ENCODE measurements at places on chromosomes 6 and 20.
A peak's percentile ranks its signal among the peaks of the same experiment; 100 is the strongest.

DNA sequence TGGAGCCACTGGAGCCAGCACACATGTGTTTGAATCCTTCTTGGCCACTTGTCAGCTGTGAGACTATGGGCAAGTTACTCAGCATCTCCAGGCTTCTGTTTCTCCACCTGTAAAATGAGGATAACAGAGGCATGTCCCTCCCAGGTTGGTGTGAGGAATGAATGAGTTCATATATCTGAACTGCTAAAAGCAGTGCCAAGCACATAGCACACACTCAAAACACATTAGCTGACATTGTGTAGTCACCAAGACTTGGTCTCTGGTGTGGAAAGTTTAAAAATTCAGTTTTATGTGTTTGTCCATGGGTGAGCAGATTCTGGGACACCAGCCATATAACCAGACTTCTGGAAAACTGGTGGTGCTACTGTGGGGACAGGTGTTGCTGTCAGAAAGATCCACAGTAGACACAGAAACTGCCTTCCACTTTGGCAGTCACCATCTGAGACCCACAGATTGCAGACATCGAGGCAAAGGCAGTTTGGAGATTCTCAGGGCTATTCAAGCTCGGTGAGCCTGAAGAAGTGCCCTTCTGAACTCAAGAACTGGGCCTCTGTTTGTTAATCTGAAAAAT, 115.8 kb downstream of the MRPL14 start:
- no peak for DNase-seq

- no peak for DNase-seq
These were observed 58.6 kb downstream of the EFCAB8 start for GRCh38 chr20:32917191-32917950.

GRCh38 chr6:152981989-152982903, 595 bp downstream of the FBXO5 start:
- DNase-seq: peak; percentile 73

GRCh38 chr6:55058682-55059081, 115.6 kb upstream of the HCRTR2 start:
- peak; percentile 73 for DNase-seq

DNA sequence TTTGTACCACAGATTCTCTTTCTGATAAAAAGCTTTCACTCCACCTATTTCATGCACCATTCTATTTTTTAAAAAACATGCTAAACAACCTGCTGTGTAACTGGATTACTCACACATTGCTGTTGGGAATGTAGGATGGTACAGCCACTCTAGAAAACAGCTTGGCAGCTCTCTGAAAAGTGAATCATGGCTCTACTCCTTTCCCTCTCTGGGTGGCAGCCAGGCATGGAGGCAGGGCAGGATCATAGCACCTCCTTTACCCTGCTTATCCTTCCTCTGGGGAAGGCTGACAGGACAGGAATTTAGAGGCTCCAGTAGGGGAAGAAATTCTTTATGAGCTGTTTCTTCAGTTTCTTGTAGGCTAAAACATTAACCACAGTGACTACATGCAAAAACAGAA, 6.7 kb upstream of the VNN2 start:
- DNase-seq: no peak

DNA sequence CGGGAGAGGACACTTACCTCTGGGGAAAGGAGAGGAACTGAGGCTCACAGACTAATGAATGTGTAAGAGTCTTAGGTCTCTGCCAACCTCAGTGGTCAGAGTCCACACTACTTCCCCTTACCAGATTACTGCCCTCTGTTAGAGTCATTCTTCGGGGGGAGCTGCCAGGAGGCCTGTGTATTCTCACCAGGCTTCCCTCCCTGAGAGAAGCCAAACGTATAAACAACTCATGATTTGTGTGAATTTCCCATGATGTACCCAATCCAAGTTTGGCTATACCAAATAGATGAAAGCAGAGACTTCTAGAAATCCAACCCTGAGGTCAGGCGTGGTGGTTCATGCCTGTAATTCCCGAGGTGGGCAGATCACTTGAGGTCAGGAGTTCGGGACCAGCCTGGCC, 77.1 kb downstream of the SLC2A10 start:
- DNase-seq: no peak

DNA sequence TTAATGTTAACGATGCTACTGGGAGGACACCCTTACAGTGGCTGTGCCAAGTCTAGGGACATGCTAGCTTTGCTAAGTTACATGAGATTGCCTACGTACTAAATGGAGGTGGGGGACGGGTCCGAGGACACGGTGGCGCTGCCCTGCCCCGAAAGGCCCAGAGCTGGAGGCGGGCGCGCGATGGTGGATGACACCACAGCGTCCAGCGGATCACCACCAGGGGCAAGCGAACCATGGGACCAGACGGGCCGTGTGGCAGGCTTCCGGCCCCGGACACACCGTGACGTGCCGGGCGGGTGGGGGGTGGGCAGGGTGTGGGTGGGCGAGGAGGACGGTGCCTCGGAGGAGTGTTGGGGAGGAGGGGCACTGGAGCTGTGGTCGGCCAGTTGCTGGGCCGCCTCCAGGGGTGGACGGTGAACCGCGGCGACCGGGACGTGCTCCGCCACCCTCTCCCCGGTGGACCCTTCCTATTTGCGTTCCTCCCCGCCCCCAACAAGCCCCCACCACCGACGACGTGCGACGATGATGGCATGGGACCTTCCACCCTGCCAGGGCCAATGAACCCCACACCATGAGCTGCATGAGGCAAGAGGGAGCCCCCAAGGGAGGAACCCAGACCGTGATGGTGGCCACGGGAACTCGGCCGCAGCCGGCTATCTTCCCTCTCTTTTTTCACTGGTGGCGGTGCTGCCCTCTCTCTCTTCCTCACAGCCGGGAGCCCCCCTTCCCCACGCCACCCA, 773.3 kb upstream of the DEFB115 start:
- no peak for DNase-seq

GRCh38 chr6:167708501-167709094, 118.1 kb upstream of the AFDN start:
- DNase-seq: no peak

DNA sequence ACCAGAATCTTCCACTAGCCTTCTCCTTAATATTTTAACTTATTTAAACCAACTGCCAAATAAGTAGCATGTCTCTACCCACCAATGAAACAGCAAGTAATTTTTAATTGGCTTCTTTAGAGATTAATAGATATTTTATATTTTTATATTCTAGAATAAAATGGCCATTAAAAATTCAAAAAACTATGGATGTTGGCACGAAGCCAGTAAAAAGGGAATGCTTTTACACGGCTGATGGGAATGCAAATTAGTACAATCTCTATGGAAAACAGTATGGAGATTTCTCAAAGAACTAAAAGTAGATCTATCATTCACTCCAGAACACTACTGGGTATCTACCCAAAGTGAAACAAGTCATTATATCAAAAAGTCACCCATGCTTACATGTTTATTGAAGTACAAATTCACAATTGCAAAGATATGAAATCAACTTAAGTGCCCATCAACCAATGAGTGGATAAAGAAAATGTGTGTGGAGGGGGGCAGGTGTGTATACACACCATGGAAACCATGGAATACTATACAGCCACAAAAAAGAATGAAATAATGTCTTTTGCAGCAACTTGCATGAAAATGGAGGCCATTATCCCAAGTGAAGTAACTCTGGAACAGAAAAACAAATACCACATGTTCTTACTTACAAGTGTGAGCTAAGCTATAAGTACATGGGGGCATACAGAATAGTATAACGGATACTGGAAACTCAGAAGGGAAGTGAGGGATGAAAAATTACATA, 15.1 kb downstream of the SHPRH start:
- no peak for DNase-seq

DNA sequence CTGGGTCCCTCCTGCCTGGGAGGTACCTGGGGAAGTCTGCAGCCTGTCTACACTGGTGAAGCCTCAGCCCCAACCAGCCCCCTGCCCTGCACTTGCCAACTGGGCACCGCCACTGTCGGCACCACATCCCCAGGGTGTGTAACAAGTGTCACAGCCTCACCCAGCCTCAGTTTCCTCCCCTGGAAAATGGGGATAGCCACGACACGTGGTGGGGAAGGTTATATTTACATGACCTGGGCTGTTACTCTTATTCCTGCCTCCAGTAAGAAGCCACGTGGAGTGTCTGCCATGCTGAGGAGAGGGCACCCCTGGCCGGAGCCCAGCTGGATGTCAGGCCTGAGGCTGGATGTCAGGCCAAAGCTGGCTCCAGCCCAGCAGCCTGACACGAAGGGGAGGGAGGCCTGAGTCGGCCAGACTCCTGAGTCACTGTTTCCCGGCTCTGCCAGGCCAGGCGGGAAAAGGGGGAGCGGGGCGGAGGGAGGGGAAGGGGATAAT, 44.9 kb downstream of the SNAI1 start:
- DNase-seq: peak; percentile 39

GRCh38 chr20:31593221-31594001, 11.7 kb upstream of the ID1 start:
- no peak for DNase-seq

DNA sequence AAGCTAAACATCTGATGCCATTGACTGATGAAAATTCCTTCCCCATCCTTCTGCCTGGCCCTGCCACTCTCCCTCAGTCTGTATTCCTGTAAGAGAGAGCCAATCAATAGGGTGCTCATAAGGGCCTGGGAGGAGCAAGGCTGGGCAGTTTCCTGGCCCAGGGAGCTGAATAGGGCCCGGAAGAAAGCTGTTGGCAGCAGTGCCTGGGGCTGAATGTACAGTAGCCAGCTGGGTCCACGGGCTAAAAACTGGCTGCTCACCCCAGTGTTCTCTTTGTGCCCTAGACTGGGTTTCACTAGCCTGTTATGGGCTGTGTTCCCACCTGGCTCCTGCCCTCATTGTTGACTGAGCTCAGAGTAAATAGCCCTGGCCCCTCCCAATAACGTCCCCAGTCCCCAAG, 1.7 kb upstream of the WFDC2 start:
- DNase-seq: no peak

- DNase-seq: no peak
These were observed 8.4 kb upstream of the IDH3B start for GRCh38 chr20:2672446-2672845.

GRCh38 chr6:39911513-39912125, 22.6 kb downstream of the MOCS1 start:
- no peak for DNase-seq

GRCh38 chr6:136791296-136792094, 782 bp downstream of the MAP3K5 start:
- DNase-seq: peak; percentile 53

DNA sequence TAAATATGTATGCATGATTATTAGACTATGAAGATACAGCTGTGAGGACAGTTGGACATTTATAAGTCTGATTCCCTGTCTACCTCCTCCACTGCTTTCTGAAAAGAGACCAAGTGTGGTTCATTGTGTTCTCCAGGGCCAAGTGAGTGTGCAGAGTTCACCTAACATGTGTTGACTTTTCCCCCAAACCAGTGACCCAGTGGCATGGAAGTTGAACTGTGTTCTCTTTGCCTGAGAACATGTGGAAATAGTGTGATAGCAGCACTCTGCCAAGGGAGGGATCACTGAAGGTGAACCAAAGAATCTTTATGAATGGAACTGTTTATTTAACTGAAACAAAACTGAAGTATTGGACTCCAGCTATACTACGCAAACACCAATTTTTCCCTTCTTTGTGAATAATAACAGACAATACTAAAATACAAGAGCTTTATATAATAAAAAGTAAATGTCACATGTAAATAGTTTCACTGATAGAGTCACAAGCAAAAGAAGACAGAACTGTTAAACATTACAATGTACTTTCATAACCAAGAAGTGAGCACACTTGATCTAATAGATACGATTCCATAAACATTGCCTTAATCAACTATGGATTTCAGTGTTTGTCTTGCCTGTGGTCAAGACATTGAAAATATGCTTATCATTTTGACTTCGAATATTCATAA, 200.3 kb upstream of the FUT9 start:
- no peak for DNase-seq

DNA sequence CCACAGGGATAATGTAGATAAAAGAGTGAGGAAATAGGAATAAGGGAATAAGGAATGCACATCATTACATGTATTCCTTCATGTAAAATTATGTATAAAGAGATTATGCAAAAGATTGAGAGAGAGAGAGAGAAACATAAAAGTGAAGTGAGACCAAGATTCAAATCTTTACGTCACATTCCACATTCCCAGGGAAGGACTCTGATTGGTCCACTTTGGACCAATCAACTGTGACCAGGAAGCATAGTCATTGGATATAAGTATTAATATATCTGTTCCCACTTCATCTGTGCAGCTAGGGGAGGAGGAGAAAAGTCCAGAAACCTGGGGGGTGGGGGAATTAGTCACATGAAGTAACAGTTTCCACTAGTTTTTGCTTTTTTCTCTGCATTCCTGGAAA, 66.4 kb downstream of the SLC2A10 start:
- no peak for DNase-seq

- no peak for DNase-seq
These were observed 6.9 kb upstream of the RNF144B start for GRCh38 chr6:18380158-18380836.

DNA sequence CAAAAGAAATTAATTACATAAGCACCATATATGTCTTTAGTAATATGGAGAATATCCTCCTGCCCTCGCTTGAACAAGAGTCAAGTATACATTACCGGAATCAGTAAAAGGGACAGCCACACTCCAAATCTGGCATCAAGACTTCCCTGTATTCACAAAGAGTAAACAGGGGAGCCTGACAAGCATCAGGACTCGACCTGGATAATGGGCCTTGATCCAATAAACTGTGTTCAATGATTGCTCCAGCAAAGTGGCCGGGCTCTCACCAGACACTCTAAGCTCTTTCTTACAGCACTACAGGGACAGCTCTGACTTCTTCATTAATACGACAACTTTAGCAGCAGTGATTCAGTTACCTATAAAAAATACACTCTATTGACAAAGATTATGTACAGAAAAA, 307.9 kb upstream of the POU3F2 start:
- peak; percentile 90 for DNase-seq

DNA sequence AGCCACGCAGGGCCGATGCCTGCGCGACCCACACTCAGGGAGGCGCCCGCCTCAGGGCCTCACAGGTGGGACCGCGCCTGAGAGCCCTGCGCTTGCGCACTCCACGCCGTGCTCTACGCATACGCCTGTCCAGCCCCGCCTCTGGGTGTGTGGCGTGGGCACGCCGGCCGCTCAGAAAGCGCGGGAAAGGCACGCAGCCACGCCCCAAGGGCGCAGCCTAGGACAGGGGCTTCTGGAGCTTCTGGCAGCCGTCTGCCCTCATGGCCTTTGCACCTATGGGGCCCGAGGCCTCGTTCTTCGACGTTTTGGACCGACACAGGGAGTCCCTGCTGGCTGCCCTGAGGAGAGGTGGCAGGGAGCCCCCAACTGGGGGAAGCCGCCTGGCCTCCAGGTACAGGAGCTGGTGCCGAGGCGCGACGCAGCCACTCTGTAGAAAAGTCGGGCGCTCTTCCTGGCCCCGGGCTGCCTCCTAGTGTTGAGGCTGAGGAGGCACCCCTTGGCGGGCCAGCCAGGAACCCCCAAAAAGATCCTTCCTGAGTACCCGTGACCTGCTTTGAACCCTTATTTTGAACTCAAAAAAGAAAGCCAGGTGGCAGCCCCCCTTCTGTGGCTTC, at the start of gene SPO11:
SPO11 (plus strand) TSS at position 196 of the 614 bp plus-strand sequence; CDS start at position 261, 65 bp downstream.
- DNase-seq: no peak

Measured in NCI-H82 (cell line).